Hematopoietic multipotent progenitor cell treated with erythropoietin and hydrocortisone succinate and interleukin-3 and kit ligand, for 4 days (in vitro differentiated cells): ENCODE measurements at places on chromosomes 12 and 14.

- no peak for DNase-seq
Measured at GRCh38 chr12:113234483-113234882, 13.2 kb downstream of the TPCN1 start.

DNA sequence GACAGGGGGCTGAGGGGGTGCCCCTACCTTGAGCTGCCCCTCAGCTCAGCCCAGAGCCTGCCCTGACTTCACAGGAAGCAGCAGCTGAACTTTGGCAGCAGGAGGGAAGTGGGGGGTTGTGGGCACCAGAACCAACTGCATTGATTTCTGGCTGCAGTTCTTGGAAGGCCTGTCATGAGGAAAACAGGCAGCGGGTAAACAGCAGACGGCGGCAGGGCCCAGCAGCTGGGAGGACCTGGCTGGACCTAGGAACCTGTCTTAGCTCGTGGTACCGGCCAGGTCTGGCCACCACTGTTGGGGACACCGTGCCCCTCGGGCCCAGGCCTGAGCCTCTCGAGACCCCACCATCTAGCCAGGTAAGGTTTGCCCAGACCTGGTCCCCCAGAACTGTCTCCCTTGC lies 154.2 kb upstream of the MYL2 start:
- DNase-seq = no peak

- DNase-seq = no peak
Measured at GRCh38 chr14:28608443-28608842, 158.1 kb upstream of the FOXG1 start.

DNA sequence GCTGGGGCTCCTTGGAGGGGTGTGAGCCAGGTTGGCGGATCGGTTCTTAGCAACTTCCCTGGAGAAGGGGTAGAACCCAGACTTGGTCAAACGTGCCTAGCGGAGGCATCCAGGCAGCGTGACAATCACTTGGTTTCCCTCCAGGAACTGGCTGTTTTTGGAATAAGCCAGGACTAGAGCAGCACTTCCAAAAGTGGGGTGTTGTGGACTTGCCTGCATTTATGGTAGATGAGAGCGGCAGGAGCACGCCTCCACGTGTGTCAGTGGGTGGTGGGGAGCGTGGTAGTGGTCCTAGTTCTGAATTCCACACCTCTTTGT lies 2.8 kb downstream of the PRMT8 start:
- no peak for DNase-seq

DNA sequence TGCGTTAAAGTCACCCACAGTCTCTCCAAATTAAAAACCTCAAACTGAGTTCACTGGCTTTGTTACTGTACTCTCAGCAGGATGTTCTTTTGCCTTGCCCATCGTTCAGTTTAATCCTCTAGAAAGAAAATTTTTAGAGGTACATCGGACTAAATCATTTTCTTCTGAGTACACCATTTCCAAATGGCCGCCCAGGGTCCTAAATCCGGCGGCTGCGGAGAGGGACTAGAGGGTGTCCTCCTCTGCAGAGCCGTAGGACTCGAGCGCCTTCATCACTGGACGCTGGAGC lies 1.4 kb downstream of the LIN7A start:
- DNase-seq = no peak

DNA sequence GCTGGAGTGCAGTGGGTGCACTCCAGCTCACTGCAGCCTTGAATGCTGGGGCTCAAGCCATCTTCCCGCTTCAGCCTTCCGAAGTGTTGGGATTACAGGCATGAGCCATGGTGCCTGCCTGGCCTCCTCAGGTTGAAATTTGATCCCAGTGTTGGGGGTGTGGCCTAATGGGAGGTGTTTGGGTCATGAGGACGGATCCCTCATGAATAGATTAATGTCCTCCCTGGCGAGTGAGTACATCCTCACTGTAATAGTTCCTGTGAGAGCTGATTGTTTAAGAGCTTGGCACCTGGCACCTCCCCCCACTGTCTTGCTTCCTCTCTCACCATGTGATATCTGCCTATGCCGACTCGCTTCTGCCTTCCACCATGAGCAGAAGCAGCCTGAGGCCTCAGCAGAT lies 84.7 kb downstream of the TSPAN9 start:
- DNase-seq = no peak

DNA sequence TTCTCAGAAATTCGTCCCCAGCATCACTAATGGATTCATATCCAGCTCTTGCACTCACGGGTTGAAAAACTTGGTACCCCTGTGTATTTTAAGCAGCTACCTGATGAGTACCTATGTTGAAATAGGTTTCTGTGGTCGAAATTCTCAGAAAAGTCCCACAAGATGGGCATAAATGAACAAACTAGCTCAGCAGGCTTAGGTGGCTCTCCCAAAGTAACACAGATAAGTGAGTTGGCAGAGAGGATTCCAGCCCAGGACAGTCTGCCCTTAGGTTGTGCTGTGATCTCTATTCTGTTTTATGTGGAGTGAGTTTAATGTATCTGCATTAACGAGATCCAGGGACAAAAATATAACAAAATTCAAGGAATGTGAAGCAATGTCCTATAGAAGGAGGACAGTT lies 92.3 kb downstream of the RGS6 start:
- no peak for DNase-seq

GRCh38 chr14:36647824-36648753 lies 13.6 kb upstream of the PAX9 start:
- peak; percentile 31 for DNase-seq

- DNase-seq = no peak
Measured at GRCh38 chr14:100576091-100577085, 10.8 kb downstream of the BEGAIN start.

- DNase-seq = peak; percentile 26
Measured at GRCh38 chr12:42299392-42300308, 26.2 kb downstream of the ZCRB1 start.

- DNase-seq = peak; percentile 72
Measured at GRCh38 chr12:62731055-62731820, 203.7 kb downstream of the PPM1H start.

DNA sequence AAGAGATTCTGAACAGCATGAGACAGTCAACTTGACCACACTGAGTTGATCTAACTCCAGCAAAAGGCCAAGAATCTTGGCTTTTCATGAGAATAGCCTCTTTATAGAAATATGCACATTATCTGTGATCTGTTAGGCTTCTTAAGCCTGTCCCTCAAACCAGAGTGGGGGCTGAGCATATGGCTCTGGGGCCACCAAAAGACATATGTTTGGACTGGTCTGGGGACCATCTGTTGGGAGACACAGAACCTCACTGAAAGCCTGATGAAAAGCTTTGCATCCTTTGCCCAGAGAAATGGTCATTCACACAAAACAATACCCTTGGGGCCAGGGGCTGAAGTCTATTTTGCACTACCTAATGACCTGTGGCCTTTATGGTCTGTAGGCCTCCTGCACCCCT lies 165.3 kb upstream of the PRMT8 start:
- no peak for DNase-seq

- no peak for DNase-seq
Measured at GRCh38 chr14:25069879-25070278, 19.9 kb upstream of the STXBP6 start.

GRCh38 chr12:68785358-68785757 lies 22.6 kb upstream of the MDM2 start:
- no peak for DNase-seq

DNA sequence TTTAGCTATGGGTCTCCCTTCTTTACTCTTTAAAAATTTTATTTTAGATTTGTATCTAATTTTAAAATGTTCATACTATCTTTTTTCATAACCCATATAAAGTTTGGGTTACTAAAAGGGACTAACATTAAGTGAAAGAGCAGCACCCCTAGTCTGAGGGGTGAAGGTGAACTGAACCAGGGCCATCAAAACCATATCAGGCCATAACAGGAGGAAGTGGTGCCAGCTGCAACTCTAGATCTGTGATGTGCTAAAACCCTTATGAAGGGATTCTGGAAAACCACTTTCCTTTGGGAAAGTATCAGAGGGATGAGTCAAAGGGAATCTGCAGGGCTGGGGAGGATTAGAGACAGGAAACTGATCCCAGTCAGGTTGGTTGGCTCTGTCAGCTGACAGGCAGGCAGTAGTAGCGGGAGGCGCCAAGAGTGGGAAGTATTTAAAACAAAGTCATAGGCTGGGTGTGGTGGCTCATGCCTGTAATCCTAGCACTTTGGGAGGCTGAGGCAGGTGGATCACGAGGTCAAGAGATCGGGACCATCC lies 162.5 kb downstream of the PPM1H start:
- DNase-seq = peak; percentile 56

DNA sequence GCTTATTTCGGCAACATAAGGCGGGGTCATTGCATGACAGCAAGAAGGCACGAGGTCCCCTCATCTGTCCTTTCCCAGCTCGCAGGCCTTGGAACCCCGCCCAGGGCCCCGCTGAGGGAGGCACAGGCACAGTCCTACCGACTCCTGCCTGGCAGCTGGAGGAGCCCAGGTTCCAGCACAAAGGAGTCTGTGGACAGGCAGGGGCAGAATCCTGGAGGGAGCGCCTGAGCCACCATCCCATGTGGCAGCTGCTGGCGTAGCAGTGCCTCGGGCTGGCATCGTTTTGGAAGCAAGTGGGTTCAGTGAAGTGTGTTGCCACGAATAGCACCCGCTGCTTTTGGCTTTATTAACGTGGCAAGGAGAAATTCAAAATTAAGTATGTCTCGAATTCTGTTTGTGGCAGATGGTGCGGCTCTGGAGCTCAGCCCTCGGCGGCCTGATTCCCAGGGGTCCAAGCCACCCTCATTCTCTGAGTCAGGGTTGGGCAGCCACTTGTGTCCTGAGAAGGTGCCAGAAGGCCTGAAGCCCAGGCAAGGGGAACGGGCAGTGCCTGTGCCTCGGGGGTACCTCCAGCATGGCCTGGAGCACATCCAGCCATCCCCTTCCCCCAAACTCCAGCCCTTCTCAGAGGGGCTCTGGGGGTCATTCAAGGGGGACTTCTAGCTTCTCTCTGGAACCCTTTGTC lies 35.9 kb downstream of the SLC8B1 start:
- peak; percentile 38 for DNase-seq

DNA sequence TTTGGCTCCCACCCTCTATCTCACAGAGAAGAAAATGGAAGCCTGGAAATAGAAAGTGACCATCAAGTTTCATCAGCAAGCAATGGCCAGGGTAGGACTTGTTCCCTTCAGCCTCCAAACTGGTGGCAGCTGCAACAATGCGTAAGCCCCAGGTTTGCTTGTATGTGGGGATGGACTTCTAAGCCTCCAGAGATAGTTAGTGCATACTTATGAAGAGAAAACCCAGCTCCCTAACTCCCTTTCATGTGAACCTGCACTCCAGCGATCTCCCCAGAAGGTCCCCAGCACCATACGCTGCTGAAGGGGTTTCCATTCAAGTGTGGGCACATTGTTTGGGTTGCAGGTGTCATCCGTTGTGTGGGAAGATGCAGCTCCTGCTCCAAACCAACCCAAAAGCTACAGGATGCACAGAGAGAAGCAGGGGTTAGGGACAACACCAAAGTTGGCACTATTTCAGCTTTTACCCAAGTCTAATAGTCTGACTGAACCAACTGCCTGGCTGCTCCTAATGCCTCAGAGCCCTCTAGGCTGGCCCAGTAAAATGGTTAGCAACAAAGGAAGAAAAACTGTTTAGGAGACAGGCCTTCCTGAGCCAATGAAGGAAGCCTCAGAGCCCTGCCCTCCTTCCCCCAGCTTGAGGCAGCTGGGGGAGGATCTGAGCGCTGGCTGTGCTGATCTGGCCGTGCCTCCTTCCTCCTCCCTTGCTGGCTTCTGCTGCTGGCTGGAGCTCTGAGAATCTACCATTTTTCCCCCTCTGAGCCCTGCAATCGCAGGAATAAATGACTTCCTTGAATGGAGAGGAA lies 12.3 kb downstream of the ZFP36L1 start:
- DNase-seq = peak; percentile 91

GRCh38 chr14:68603533-68604360 lies 189.1 kb downstream of the ZFP36L1 start:
- DNase-seq = no peak

GRCh38 chr14:91968280-91968679 lies 20.8 kb upstream of the FBLN5 start:
- peak; percentile 53 for DNase-seq

GRCh38 chr14:103820382-103820781 lies 27.0 kb downstream of the PPP1R13B start:
- DNase-seq = no peak

- no peak for DNase-seq
Measured at GRCh38 chr12:92550254-92550653, 152.5 kb upstream of the PLEKHG7 start.

GRCh38 chr12:122420471-122421162 lies 1.9 kb downstream of the CLIP1 start:
- DNase-seq = no peak

DNA sequence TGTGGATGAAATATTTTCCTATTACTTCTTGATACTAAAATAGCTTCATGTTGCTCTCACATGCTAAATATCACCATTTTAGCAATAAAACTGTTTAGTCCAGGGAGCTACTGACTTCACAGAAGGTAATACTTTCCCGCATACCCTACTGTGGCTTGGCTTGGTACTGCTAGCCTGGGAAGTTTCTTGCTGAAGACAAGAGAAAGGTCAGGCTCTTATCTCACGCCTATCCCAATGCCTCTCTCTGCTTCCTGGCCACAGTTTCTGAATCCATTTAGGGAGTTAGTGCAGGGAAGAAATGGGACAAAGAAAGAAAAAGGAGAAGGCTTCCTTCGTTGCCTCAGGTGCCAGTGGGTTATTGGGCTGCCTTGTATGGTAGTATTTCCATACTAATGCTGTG lies 228.3 kb downstream of the MDGA2 start:
- DNase-seq = no peak

GRCh38 chr14:65606460-65606859 lies 193.9 kb downstream of the FUT8 start:
- DNase-seq = no peak

- peak; percentile 68 for DNase-seq
Measured at GRCh38 chr12:63802012-63802608, 22.4 kb downstream of the RXYLT1 start.

- DNase-seq = peak; percentile 22
Measured at GRCh38 chr14:102667703-102668102, 75.3 kb downstream of the RCOR1 start.

DNA sequence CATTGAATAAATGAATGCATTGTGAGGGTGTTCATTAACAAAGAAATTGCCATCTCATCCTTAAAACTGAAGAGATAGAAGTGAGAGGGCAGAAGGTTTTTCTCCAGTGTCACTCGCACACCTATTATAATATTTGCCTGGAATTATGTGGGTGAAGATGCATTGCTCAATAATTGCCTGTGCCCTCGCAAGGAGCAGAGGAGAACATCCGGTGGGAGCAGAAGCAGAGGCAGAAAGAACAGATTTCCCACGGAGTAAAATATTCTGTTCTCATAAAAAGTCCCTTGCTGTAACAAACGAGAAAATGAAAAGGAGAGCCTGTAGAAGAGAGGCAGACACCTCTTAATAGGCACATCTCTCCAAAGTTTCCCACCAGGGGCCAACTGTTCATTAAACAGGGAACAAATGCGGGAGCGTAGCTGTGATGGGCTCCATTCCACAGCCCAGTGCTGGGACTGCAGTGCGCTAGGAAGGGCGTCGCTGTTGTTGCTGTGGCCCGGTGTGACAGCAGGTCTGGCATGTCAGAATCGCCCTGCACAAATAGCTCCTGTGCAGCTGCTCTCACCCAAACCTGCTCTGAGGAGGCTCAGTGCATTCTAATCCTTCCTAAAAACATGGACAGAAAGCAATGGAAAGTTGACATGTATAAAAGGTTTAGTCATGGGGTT lies 359.8 kb downstream of the APAF1 start:
- no peak for DNase-seq

- DNase-seq = no peak
Measured at GRCh38 chr12:55688716-55689655, 18.7 kb downstream of the ITGA7 start.
